NCI-H146 (cell line): ENCODE measurements at places on chromosomes 2 and 18.

DNA sequence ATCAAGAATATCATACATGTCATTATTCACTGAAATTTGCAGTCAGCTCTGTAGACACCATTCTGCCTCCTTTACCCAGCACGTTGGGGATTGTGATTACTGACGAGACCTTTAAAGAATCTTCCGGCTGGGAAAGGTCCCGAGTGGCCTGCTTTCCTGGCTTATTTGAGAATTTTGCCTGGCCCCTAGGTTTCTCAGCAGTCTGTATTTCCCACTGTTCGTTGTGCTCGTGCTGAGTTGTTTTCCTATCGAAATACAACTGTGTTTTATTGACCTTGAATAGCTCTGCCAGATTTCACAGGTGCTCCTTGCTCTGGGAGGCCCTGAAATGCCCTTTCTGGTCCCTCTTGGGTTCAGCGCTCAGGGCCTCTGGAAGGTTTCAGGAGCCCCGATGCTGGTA lies 94.9 kb downstream of the AGAP1 start:
- DNase-seq = no peak

DNA sequence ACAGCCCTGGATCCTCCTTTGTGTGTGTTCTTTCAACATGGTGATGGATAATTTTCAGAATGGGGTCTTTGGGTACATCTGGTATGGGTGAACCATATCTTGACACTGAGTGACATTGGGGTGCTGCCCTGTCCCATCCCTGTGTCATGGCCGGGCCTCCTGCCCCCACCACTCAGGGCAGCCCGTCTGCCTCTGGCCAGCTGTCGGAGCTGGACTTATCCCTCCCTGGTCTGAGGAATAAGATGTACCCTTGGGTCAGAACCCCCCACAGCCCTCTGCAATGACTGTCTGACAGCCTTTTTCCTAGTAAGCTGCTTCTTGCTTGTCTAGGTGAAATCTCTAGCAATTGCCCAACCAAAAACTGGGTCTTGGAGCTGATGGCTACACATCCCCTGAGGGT lies 142.9 kb downstream of the SH3RF3 start:
- DNase-seq = no peak

- DNase-seq = no peak
Measured at GRCh38 chr2:57296795-57297517, 749.6 kb upstream of the VRK2 start.

DNA sequence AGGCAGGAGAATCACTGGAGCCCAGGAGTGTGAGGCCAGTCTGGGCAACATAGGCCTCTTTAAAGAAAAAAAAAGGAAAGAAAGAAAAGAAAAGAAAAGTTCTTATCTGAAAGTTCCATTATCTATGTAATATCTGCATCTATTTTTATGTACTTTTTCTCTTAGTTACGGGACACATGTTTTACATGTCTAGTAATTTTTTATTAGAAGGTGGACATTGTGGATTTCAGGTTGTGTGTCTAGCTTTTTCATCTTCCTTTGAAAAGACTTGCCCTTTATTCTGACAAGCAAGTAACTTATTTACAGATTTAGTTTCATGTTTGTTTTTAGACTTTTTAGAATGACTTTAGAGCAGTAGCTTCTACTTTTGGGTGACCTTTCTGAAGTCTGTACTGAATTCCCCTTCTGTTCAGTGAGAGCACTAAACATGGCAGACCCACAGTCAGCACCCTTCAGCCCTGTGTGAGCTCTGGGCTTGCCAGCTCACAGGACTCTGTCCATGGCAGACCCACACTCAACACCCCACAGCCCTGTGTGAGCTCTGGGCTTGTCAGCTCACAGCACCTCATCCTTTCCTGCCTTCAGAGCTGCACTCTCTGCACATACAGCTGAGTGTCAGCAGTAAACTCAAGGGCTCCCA lies 17.5 kb downstream of the TRAPPC12 start:
- no peak for DNase-seq

- no peak for DNase-seq
Measured at GRCh38 chr2:74571058-74571457, 16.5 kb downstream of the DOK1 start.

GRCh38 chr2:218814540-218815243 lies 16.9 kb downstream of the PRKAG3 start:
- DNase-seq = no peak

GRCh38 chr2:43131051-43131889 lies 95.1 kb downstream of the ZFP36L2 start:
- DNase-seq = peak; percentile 87

DNA sequence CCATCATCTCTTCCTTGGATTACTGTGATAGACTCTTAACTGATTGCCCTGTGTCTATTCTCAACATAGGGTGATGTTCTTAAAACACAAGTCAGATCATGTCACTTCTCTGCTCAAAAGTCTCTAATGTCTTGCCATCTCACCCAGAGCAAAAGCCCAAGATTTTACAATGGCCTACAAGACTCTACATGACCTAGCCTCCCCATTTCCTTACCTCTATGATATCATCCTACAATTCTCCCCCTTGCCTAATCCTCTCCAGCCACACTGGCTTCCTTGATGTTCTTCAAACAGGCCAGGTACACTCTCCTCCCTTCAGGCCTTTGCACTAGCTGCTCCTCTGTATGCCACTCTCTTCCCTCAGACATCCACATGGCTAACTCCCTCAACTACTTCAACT lies 55.1 kb downstream of the ROCK1 start:
- no peak for DNase-seq

DNA sequence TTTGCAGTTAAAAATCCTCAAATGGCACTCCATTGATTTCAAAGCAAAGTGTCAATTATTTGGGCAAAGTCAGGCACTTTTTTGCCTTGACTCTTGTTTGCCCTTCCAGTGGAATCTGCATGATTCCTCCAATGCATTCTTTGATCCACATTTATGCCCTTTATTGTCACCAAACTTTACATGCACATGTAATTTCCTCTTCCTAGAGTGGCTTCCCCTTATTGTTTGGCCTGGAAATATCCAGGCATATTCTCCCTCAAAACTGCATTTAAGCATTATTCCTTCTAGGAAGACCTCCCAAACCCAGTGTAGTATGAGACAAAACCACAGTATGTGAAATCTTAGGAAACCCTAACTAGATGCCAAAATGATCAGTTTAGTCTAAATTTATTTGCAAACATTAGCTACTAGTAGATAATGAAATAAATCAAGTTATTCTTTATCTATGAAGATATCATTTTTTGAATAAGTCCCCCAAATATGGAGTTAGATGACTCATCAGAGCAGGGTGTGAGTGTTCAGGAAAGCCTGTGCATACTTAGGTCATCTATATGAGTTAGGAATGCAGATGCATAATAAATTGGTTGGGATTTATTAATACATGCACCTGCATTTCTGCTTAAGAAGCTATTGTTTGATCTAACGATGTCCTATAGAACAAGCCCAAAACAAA lies 433.3 kb upstream of the TCF4 start:
- DNase-seq = no peak

- DNase-seq = no peak
Measured at GRCh38 chr18:74549591-74550104, 15.3 kb downstream of the CNDP1 start.

DNA sequence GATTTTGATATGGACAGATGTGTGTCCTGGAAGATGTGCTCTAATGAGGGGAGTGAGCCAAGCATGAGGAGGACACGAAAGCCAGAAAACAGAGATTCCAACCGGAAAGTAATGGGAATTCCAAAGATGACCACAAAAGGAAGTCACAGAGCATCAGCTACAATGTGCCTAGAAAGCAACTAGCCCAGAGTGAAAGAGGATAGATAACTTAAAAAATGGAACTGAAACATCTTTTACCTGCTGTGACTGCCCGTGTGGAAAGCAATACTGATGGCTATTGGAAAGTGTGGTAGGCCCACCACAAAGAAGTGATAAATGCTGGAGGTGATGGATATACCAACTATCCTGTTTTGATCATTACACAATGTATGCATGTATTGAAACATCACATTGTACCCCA lies 21.6 kb downstream of the DNMT3A start:
- no peak for DNase-seq

- no peak for DNase-seq
Measured at GRCh38 chr2:226451486-226451885, 348.1 kb downstream of the IRS1 start.

DNA sequence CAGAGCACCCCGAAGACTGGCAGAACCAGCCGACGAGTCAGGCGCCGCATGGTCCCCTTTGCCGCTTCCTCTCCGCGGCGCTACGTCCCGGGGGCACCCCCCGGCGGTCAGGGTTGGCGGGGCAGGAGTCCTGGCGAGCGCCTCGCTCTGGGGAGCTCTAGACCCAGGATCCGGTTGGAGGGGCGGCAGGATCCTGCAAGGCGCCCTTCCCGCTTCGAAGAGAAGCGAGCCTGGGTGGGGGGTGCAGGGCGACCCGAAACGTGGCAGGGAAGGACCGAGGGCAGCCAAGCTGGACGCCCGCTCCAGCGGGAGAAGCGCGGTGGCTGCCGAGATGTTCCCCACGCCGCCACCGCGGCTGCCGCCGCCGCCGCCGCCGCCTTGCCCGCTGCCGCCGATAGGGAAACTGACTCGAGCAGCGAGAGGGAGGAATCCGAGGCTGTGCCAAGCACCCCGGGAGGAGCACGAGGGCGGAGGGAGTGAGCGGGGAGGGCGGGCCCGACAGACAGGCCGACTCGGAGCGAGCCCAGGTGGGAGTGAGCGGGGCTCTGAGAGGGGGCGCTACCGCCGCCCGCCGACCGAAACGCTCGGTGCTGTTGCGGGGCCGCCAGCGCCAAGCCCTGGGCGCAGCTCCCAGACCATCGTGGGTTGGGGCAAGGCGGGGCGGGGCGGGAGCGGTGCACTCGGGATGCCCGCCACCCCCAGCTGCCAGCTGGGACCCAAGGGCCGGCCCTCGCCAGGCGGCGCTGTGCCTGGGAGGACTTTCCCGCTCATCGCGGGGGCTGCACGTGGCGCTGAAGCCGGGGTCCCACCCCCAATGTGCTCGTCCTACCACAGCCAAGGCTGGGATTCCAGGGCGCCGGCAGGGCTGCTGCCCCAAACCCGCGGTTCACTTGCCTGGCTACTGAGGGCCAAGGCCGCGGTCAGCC lies at the start of gene GALNT14:
TSS of gene GALNT14 (minus strand) at position 404 of the 926 bp plus-strand sequence. CDS start at position 50, 354 bp downstream.
- peak; percentile 12 for DNase-seq

GRCh38 chr2:68475110-68475509 lies 7.7 kb downstream of the APLF start:
- DNase-seq = no peak

GRCh38 chr2:132816234-132816633 lies 146.2 kb upstream of the LYPD1 start:
- DNase-seq = no peak

DNA sequence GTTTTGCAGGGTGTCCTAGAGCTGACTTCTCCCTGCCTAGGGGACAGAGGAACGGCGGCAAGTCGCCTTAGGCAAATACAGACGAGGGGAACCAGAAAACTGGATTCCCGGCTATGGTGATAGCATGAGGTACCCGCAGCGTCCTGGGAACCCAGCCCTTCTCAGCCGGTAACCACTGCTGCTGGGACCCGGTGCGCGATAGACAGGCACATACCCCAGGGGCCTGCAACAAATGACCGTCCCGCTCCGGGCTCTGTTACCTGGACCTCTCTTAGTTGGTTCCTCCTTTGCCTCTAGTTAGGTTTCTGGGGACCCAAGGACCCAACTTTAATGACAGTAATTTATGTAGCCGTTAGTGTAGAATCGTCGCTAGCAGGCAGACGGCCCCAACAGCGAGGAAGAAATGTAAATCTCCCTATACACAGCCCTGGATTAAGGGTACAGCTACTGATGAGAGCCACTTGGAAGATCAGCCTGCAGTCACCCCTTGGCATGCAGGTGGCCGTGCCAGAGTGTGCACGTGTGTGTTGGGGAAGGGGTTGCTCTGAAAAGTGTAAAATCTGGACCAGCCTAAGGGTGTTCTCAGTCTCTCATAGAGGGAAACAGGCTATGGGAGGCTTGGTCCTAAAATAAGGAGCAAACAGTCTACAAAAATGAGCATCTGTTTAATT lies 819 bp upstream of the SERPINE2 start:
- DNase-seq = no peak

DNA sequence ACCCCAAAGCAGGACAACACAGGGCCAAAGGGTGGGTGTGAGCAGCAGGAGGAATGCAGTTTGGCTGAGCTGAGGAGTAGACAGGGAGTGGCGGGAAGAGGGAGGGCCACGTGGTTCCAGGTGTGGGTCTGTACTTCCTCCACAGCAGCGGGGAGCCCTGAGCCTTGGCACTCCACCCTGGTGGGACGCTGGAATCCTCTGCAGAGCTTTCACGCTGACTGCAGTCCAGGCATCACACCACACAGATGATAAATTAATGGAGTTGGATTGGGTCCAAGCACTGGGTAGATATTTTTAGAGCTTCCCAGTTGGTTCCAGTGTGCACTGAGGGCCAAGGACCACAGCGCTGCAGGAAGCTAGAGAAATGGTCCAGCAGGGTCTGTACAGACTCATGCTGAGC lies 67.0 kb upstream of the TMEM200C start:
- DNase-seq = no peak

- DNase-seq = no peak
Measured at GRCh38 chr18:74453642-74454198, 3.4 kb downstream of the DIPK1C start.

- peak; percentile 69 for DNase-seq
Measured at GRCh38 chr18:48409591-48410094, 460 bp upstream of the ZBTB7C start.

DNA sequence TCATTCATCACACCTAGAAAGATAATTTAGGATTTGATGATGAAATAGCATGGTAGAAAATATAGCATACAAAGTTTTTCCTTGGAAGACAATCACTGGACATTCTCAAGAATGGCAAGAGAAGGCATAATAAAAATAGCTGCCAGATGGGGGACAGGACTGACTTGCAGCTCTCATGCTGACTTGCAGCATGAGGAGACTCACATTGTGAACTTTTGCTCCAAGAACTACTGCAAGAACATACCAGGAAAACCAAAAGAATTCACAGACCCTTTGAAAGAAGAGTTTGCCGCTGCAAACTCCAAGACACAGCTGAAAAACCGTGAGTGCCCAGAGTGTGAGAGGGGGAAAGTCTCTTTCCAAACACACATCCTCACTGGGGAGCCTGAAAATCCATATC lies 47.0 kb downstream of the CRYGD start:
- DNase-seq = no peak

GRCh38 chr18:36406805-36407204 lies 109.3 kb downstream of the FHOD3 start:
- DNase-seq = peak; percentile 95

DNA sequence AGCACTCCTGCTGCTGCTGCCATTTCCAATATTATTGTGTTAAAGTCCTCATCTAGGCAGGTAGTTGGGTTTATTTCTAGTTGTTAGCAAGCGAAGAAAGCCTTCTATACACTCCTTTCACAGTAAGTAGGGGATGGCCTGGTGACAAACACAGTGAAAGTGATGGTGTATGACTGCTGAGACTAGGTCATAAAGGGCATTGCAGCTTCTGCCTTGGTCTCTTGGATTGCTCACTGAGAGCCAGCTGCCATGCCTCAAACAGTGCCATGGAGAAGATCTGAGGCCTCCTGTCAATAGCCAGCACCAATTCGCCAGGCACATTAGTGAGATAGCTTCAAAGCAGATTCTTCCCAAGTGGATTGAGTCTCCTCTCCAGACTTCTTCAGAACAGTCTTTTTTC lies 27.6 kb upstream of the MSTN start:
- DNase-seq = no peak

- DNase-seq = no peak
Measured at GRCh38 chr2:66457545-66457944, 22.6 kb downstream of the MEIS1 start.

GRCh38 chr2:73069041-73069854 lies 2.3 kb downstream of the SFXN5 start:
- no peak for DNase-seq
